ENCODE measurements at places on chromosomes 12 and 14.

DNA sequence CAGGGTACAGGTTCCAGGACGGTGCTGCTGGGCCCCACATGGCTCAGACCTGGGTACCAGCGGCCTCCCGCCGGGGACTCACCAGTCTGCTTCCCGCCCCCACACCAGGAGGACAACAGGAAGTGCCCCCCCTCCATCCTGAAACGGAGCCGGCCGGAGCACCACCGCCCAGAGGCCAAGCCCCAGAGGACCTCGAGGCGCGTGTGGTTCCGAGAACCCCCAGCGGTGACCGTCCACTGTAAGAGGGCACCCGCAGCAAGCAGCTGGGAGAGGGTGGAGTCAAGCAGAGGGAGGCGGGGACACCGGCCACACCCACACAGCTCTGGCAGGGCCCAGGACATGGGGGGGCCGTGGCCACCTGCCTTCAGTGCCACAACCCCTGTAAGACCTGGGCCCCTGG, 8.1 kb downstream of the C14orf180 start:
- H3K36me3 ChIP-seq, result no peaks in the 10 kb centered on the region
- no peak overlapping the region for H3K4me3 ChIP-seq
- no peaks in the 10 kb centered on the region for H3K4me1 ChIP-seq
- no peak for DNase-seq
- no peak overlapping the region for H3K27ac ChIP-seq

GRCh38 chr14:23559926-23560520, 4.0 kb downstream of the THTPA start:
- H3K4me1 ChIP-seq, result peaks cover 8% of the 10 kb centered on the region
- DNase-seq, result no peak
- no peak overlapping the region for H3K4me3 ChIP-seq

- H3K36me3 ChIP-seq, result no peaks in the 10 kb centered on the region
- no peak for DNase-seq
- H3K4me1 ChIP-seq, result no peaks in the 10 kb centered on the region
- H3K27me3 ChIP-seq, result no peaks in the 10 kb centered on the region
- no peak overlapping the region for H3K27ac ChIP-seq
Observed at GRCh38 chr12:104547235-104547634, 90.5 kb downstream of the CHST11 start.

DNA sequence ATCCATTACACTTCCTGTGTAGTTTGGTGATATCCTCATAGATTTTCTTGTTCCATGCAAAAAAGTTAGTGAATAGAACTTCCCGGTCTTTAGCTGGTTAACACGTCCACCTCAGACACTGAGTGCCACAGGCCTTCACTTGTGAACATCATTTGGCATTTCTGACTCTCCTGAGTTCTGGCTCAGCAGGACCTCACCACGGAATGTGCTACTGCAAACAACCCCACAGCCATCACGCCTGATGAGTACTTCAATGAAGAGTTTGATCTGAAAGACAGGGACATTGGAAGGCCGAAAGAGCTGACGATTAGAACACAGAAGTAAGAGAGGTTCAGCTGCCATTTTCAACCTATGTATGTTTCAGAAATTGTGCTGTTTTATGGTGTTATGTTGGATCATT, 20.0 kb downstream of the C12orf76 start:
- no peak overlapping the region for H3K4me3 ChIP-seq
- no peaks in the 10 kb centered on the region for H3K27me3 ChIP-seq
- no peak for DNase-seq
- H3K36me3 ChIP-seq, result peaks cover 47% of the 10 kb centered on the region
- H3K27ac ChIP-seq, result no peak overlapping the region

DNA sequence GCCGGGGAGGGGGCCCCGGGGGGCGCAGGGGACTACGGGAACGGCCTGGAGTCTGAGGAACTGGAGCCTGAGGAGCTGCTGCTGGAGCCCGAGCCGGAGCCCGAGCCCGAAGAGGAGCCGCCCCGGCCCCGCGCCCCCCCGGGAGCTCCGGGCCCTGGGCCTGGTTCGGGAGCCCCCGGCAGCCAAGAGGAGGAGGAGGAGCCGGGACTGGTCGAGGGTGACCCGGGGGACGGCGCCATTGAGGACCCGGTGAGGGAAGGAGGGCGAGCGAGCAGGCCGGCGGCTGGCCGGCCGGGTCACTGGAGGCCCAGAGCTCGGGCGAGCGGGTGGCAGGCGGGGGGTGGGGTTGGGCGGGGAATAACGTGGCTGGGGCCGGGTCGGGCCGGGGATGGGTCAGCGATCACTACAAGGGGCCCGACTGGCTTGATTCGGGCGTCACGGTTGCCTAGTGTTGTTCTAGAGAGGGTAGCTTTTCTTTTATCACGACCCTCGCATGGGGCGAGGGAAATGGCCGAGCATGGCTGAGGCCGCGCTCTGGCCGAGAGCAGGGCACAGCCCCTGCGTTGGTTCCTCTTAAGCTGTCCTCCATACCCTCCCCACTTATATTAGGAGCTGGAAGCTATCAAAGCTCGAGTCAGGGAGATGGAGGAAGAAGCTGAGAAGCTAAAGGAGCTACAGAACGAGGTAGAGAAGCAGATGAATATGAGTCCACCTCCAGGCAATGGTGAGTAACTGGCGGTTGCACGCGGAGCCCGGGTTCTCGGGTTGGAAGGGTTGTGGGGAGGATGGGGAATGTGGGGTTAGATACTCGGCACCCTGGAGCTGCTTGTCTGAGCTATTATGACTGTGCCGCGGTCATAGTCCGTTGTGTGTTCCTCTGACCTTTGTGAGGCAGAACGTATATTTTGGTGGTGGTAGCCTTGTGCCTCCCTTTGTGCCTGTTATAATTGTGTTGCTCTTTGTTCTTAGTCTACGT, 603 bp downstream of the PABPN1 start:
- H3K4me3 ChIP-seq, result peak overlapping the region; percentile 87
- H3K27ac ChIP-seq, result peak overlapping the region; percentile 90
- H3K4me1 ChIP-seq, result peaks cover 14% of the 10 kb centered on the region
- peaks cover 25% of the 10 kb centered on the region for H3K36me3 ChIP-seq
- no peaks in the 10 kb centered on the region for H3K27me3 ChIP-seq

DNA sequence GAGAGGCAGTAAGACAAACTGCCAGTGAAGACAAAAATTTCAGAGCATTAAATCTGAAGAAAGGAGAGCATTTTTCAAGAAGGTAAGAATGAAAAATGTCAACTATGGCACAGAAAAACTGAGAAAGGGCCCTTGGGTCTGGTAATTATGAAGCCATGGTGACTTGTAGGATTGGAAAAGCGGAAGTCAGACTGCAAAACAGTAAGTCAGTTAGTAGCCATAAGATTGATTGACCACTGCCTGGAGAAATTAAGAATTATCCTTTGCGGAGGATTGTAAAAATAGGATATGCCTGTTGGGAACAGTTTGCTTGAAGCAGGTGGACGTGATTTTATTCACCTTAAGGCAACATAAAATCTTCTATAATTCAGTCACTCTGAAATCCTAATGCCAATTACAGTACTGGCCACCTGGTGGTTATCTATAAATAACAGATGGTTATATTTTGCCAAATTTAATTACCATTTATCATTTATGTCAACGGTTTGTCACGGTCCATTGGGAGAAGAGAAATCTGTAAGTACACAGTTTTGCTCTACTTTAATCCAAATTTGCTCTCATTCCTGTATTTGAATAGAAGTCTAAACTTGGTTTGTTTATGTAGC, 127.1 kb upstream of the CNTN1 start:
- H3K36me3 ChIP-seq, result no peaks in the 10 kb centered on the region
- H3K27ac ChIP-seq, result no peak overlapping the region

- DNase-seq, result no peak
- no peaks in the 10 kb centered on the region for H3K4me1 ChIP-seq
- H3K27me3 ChIP-seq, result no peaks in the 10 kb centered on the region
- H3K36me3 ChIP-seq, result no peaks in the 10 kb centered on the region
- H3K27ac ChIP-seq, result no peak overlapping the region
Observed at GRCh38 chr14:92866901-92867865, 55.8 kb upstream of the CHGA start.

DNA sequence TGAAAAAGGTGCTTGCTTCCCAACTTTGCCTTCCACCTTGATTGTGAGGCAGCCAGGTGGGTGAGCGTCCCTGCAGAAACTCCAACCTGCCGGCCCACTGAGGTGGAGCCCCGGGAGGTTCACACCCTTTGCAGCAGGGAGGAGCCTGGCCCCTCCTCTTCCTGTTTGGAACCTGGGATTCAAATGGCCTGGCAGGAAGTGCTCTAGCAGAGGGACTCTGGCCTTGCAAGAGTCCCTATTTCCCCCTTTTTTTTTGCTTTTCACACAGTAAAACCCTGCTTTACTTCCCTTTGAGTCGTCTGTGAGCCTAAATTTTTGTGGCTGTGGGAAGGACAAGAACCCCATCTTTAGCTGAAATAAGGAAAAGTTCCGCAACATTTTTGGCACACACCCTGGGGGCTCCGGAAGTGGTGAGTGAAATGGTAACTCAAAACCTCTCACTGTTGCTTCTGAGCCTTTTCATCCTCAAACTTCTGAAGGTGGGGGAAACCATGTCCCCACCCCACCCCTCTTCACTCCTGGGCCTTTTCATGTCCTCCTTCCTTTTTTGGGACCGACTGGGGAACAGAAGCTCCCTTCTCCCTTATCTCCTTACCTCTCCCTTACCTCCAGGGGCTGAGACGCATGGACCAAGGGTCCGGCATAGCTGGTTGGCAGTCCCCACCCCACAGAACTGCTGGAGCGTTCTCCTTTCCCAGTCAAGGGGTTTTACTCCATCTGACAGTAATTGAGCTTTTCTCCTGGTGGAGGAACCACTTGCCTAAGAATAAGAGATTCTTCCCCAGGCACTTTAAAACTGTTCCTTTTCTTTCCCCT, 102.0 kb downstream of the KCNMB4 start:
- no peak for DNase-seq
- H3K36me3 ChIP-seq, result no peaks in the 10 kb centered on the region
- H3K4me1 ChIP-seq, result no peaks in the 10 kb centered on the region
- no peaks in the 10 kb centered on the region for H3K27me3 ChIP-seq

DNA sequence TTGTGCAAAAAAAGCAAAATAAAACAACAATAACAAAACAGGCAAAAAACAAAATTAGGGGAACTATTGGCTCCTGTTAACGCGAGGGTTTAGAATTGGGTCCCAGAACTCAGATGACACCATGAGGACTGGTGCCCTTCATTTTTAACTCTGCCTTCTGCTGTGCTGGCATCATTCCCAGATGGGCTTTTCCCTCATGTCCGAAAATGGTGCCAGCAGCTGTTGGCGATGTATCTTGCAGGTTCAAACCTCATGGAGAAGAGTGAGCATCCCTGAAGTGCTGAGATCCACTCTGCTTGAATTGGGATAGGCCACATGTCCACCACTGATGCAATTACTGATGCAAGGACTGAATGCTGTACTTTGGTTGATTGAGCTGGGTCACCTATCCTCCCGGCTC, 61.1 kb downstream of the MYRFL start:
- H3K27me3 ChIP-seq, result no peaks in the 10 kb centered on the region
- H3K4me3 ChIP-seq, result no peak overlapping the region
- H3K4me1 ChIP-seq, result no peaks in the 10 kb centered on the region
- no peak overlapping the region for H3K27ac ChIP-seq

GRCh38 chr12:82998509-82998908, 311.8 kb downstream of the TMTC2 start:
- H3K27me3 ChIP-seq, result no peaks in the 10 kb centered on the region
- H3K27ac ChIP-seq, result no peak overlapping the region
- H3K36me3 ChIP-seq, result no peaks in the 10 kb centered on the region
- no peak overlapping the region for H3K4me3 ChIP-seq
- no peak for DNase-seq

- no peak overlapping the region for H3K27ac ChIP-seq
- H3K36me3 ChIP-seq, result no peaks in the 10 kb centered on the region
- H3K4me1 ChIP-seq, result no peaks in the 10 kb centered on the region
- no peaks in the 10 kb centered on the region for H3K27me3 ChIP-seq
Observed at GRCh38 chr12:56374726-56375597, 12.3 kb upstream of the APOF start.

DNA sequence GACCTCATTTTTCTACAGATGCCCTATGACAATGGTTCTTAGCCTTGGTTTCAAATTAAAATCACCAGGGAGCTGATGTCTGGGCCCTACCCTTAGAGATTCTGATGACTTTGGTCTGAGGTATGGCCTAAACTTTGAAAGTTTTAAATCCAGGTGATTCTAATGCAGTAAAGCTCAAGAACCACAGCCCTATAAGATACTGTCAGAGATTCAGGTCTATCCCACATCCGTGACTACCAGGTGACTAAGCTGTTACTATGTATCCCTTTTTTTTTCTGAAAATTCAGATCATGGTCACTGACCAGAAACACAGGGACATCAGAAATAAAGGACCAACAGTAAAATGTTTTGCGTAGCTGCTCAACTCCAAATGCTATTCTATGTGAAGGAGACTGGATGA, 148.8 kb upstream of the BMP4 start:
- H3K27ac ChIP-seq, result no peak overlapping the region
- no peaks in the 10 kb centered on the region for H3K36me3 ChIP-seq
- no peak overlapping the region for H3K4me3 ChIP-seq
- peaks cover 26% of the 10 kb centered on the region for H3K4me1 ChIP-seq

DNA sequence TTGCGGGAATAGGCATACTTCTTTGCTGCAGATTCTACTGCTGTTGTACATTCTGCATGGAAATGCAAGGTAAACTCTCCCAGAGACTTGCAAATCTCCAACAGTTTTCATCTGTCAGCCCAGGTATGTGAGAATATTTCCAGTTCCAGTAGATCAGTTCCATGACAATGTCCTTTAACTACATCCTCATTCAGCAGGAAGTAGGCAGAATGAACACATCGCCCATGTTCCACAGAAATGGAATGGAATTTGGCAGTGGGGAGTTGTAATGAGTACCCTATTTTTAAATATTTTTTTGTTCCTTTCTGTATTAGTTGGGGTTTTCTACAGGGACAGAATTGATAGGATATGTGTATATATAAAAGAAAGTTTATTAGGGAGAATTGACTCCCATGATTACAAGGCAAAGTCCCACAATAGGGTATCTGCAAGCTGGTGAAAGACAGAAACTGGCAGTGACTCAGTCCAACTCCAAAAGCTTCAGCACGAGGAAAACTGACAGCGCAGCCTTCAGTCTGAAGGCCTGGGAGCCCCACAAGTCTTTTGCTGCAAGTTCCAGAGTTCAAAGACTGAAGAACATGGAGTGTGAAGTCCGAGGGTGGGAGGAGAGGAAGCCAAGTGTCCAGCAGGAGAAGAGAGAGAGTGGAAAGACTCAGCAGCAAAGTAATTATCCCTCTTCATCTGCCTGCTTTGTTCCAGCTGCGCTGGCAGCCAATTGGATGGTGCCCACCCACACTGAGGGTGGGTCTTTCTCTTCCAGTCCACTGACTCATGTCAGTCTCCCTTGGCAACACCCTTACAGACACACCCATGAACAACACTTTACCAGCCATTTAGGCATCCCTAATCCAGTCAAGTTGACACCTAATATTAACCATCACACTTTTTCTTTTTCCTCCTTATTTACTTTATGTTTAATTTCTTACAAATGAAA, 110.4 kb upstream of the SCAF11 start:
- H3K4me1 ChIP-seq, result no peaks in the 10 kb centered on the region
- H3K27ac ChIP-seq, result no peak overlapping the region
- no peaks in the 10 kb centered on the region for H3K36me3 ChIP-seq

Data from astrocyte (in vitro differentiated cells and primary cell).